GM12865 (cell line): ENCODE measurements at places on chromosomes 12 and 14.

DNA sequence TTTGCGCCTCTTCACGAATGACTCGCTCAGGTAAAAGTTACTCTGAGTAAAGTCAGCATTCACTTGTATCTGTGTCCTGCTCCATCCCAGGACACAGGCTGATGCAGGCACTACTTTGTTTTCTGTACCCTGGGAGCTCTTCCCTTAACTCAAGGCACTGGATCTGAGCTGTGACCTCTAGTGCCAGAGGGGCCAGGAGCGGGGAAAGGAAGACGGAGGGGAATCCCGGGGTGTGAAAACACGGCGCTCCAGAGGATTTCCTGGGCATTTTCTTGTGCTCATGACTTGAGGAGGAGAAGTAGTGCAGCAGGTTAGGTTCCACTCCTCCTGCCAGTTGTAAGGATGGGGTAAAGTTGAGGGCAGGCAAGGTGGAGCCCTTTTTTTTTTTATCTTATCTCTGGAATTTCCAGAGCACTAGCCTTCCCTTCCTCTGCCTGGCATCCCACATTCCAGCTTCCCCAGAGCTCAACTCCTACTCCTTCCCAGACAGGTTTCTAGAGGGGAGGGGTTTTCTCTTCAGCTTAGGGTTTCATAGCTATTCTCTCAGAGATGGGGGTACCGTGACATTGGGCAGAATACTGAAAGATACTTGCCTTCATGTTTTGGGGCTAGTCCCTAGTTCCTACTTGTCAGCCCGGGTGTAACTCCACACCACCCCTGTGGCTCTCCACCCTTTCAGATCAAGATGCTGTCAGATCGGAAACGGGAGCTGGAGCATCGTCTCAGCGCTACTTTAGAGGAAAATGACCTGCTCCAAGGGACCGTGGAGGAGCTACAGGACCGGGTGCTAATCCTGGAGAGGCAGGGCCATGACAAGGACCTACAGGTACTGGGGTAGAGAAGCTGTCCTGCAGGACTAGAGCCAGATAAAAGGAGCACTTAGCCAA, 52.3 kb downstream of the RAB35 start:
- no peak for DNase-seq

DNA sequence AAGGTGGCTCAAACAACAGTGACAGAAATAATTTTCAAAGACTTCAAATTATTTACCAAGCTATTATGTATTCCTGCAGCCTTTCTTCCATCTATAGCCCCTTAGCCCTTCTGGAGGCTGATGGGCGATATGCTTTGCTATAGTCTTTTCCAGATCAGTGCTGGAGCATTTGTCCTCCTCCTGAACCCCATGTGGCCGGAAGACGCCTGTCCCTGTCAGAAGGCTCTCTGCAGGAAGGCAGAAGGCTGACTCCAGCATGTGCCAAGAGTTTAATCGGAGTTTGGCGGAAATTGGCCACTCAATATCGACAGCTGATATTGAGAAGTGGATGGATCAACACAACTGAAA, 49.3 kb upstream of the MAX start:
- DNase-seq = no peak

- no peak for DNase-seq
These were observed 90.4 kb downstream of the SLC8A3 start for GRCh38 chr14:70098250-70098809.

GRCh38 chr12:56521209-56521589, 421 bp upstream of the RBMS2 start:
- DNase-seq = no peak

GRCh38 chr12:11075642-11076041, 13.5 kb upstream of the TAS2R46 start:
- DNase-seq = no peak

DNA sequence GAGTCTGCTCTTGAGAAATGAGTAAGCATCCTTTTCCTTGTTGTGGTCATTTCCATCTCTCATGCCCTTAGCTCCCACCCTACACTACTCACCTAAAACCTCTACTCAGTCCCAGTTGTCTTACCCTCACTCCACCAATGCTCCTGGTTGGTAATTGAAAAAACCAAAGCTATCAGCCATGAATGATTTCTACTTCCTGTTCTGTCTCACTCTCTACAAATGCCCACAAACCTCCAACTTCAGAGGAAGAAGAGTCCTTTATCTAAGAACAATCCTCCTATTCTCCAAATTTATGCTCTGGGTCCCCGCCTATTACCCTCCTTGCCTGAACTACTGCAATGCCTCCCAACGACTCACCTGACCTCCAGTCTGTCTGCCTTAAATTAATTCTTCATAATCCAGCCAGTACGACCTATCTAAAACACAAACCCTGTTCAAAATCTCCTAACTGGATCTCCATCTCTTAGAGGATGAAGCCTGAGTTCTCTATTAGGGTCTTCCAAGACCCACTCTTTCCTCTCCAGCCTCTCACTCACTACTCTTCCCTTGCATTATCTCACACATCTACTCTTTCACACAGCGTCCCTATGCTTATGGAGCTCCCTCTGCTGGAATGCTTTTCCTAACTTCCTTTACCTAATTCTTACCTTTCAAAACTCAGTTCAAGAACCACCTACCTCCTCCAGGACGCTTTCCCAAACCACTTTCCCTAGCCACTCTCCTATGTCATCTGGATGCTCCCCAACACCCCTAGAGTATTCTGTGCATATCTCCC, 2.2 kb downstream of the DHRS1 start:
- peak; percentile 24 for DNase-seq

DNA sequence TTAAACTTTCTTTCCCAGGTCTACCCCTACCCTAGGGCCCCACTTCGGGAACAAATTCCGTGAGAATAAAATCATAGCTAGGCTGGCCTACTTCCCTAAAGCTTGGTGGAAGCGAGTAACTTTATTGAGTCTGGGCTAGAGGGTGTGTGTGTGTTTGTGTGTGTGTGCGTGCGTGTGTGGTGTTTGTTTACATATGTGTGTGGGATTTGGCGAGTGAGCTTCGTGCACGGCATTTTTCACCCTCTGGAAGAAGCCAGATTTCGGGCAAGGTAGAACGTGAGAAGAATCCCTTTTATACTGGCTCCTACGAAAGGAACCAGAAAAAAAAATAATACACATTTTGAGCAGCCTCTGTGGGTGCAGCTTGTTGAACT, 7.5 kb upstream of the LHX5 start:
- no peak for DNase-seq

- no peak for DNase-seq
These were observed 13.0 kb downstream of the KANSL2 start for GRCh38 chr12:48668996-48669395.

- DNase-seq = no peak
These were observed 124.1 kb downstream of the ARMH4 start for GRCh38 chr14:58027904-58028303.

DNA sequence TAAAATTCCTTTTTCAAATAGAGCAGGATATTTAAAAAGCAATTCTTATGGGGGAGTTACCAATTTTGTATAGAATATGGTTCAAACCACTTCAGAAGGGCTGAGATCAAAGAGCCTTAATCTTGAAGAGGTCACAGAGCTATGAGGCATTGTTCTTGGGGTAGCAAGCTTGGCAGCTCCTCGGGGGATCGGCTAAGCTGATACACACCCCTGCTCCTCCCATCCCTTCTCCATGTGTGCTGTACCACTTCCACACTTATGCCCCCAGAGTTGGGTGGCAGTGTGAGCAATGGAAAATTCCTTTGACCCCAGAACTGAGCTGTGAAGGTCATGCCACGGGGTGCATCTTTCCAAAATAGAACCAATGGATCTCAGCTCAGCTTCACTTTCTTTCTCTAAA, 15.0 kb upstream of the TMEM30B start:
- no peak for DNase-seq

DNA sequence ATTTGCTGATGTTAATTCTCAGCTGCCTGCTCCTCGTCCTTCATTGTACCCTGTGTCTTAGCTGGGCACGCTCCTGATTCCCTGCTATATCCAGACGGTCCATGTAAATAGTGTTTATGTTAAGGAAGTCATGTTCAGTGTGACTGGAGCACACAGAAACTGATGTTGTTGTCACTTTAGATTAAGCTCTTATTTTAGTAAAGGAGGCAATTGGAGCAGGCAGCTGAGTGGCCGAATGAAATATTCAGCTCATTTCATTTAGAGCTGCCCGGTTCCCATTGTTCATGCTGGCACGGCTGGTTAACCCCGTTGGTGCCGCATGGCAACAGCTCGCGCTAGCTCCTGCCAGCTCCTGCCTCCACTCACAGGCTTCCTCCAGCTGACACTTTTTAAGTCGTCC, 446.8 kb upstream of the SOX5 start:
- DNase-seq = no peak

DNA sequence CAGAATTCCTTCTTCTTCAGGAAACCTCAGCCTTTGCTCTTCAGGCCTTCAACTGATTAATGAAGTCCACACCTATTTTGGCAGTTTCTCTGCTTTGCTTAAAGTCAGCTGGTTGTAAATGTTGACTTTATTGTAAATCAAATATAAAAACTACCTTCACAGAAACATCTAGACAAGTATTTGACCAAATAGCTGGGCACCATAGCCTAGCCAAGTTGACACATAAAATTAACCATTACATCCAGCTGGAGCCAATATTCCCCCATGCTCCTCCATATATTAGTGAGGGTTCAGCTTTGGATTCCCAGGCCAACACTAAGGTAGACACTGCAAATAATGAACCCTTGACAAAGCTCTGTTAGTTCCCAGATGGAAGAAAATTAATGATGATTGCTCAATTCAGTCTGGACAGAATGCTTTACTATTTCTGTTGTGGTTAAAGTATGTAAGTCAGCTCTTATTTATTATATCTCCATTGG, 125.5 kb downstream of the ZFP36L1 start:
- DNase-seq = no peak

DNA sequence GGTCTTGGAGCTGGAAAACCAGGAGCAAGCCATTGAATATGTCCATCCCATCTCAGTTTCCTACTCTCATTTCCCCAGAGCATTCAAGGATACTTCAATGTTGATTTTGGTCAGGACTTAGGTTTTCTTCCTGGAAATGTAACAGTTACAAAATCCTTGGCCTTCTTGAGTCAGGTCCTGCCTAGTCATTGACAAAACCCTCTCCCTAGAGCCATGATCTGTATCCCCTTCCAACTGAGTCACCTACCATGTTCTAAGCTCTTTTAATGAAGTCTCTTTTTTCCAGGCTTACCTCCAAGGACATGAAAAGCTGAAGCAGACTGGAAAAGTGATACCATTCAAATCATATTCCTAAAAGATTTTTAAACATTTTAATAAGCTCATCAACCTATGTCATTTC, 549.2 kb downstream of the GALC start:
- no peak for DNase-seq

GRCh38 chr12:68011206-68011881, 22.1 kb downstream of the IFNG-AS1 start:
- DNase-seq = no peak
